Lower lobe of right lung (tissue), 2 donors: ENCODE measurements at places on chromosomes 3 and 15. TPM values are rescaled to one million over a fixed set of nuclear protein-coding genes. Genes with fewer than 3 reads are reported as not detected.

DNA sequence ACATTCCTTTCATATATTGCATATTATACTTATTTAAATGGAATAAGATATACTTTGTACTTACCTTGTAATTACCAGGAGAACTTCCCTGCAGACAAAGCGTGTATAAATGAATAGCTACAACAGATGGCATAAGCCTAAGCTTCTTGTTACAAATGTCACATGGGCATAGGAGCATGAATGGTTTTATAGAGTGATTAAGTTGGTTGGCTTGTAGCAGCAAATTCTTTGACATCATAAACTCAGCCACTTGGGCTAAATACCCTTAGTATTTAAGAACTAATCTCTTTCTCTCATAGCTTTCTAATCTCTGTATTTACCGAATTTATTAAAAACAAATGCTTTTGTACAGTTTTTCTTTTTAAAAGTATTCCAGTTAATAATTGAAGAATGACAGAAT is at the start of gene UBAP1L:
UBAP1L (minus strand) TSS at position 115 of the 400 bp plus-strand sequence. CDS start 8,985 bp downstream, outside the sequence.
- no peak for DNase-seq

DNA sequence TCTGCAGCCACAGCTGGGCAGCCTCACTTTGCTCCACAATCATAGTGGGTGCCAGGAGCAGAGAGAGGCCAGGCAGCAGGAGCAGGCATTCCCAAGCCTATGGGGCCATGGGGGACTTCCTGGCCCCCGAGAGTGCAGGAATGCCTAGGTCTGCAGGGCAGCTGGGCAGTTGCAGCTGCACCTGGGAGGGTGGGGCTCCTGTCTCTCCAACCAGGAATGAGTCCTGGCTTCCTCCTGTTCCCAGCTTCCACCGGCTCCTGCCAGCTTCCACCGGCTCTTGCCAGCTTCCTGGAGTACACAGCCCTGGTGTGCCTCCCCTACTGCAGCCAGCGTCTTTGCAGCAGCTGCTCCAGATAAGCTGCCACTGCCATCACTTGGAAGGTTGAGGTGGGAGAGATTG is 86.3 kb upstream of the CDV3 start:
- no peak for DNase-seq

DNA sequence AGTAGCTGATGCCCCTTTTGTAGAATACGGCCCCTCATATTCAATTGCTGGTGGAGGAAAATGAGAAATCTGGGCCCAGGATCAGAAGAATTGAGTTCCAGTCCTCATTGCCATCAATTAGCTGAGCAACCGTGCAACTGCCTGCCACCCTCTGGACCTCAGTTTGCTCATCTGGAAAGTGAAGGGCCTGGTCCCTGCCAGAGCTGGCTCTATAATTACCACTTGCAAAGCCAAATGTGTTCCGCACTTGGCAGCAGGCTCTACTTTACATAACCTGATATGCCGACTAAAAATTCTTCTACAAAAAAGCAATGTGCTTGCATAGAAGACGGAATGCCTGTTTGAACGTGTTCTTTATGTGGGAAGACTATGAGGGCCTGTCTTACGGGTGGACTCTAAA is 8.6 kb upstream of the ITGB5 start:
- no peak for DNase-seq

The RBMS3 gene
- total RNA-seq, result 58.5 TPM

DNA sequence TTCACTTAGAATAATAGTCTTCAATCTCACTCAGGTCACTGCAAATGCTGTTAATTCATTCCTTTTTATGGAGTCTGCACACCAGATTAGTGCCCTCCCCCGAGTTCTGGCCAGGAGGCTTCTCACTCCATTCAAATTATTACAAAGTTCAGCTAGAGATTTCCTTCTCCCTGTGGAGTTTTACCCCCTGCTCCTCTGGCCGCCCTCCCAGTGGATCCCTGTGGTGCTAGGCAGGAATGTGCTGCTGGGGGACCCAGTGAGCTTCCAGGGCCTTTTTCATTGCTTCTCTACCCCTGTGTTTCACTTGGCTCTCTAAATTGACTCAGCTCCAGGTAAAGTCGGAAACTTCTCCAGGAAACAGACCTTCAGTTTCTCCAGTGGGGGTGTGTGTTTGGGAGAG is 42.7 kb upstream of the CD200R1L start:
- DNase-seq, result no peak

The PCOLCE2 gene
- total RNA-seq, result 41.0 TPM

DNA sequence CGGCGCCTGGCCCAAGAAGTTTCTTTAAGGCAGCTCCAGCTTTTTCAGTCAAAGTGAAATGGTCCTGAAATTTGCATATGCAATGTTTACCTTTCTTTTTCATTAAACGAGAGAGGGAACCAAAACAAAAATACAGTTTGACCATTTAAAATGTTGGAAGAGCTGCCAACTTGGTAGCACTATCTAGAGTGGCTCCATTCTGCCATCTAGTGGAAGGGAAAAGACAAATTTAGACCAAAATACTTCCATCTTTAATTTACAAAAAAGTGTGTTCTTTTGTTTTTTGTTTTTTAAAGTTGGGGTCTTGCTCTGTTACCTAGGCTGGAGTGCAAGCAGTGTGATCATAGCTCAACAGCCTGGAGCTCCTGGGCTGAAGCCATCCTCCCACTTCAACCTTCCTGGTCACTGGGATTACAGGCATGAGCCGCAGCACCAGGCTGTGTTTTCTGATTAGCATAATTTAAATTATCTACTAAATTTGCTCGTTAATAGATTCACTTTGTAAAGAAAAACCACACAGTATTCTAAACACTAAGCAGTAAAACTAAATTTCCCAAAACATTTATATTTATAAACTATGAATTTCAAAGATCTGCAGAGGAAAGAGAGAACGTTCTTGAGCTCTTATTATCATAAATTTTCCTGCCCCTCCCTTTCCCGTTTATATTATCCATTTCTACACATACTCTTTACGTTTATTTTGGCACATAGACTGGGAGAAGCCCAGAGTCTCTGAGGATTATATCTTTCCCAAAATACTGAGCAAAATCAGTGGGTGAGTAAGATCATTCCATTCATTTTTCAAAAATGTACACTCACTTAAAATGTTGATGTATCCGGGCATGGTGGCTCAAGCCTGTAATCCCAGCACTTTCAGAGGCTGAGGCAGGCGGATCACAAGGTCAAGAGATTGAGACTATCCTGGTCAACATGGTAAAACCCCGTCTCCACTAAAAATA is 15.4 kb upstream of the RFC4 start:
- DNase-seq, result no peak

- no peak for DNase-seq
These were observed 200.1 kb upstream of the GAP43 start for GRCh38 chr3:115423170-115423569.

The PATL2 gene
- total RNA-seq, result 4.5 TPM

DNA sequence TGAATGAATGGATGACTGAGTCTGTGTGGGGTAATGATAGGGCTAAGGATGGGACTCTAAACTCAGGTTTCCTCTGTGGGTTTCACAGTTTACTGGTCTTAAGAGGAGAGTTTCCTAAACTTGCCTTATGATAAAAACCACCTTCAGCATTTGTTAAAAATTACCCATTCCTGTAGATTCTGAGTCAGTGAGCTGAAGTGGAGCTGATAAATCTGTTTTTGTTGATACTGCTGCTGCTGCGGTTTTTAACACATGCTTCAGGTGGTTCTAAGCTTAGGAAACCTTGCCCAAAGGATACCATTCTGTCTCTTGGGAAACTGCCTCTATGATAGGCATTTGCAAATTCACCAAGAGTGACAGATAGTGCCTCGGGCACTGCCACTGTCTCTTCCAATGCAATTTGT is 52.6 kb downstream of the MECOM start:
- no peak for DNase-seq

The EOMES gene
- total RNA-seq, result 1.9 TPM

GRCh38 chr3:167166594-167167253 is 213.4 kb downstream of the ZBBX start:
- no peak for DNase-seq

GRCh38 chr15:67745073-67746006 is 80.0 kb upstream of the SKOR1 start:
- DNase-seq, result no peak

- DNase-seq, result no peak
These were observed 87.4 kb upstream of the CCNL1 start for GRCh38 chr3:157247391-157247790.

DNA sequence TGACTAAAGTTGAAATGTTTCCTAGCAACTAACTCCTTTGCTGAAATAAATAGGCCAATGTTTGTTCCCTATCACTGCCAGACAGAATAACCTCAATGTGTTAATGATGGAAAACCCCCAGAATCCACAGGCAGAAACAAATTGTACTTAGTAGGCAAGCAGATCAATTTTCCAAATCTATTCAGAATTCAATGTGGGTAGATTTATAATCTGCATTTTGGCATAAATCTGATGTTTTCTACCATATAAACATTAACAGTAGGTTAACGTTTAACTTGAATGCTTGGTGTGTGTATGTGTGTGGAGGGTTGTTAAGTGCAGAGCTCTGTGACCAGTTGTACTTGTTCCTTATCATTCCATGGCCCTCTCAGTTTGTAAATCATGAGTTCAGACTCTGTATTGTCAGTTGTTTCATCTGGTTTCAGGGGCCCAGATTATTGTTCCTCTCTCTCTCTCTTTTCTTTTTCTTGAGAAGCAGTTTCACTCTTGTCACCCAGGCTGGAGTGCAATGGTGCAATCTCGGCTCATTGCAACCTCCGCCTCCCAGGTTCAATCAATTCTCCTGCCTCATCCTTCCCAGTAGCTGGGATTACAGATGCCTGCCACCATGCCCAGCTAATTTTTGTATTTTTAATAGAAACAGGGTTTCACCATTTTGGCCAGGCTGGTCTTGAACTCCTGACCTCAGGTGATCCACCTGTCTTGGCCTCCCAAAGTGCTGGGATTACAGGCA is 32.8 kb downstream of the PLSCR1 start:
- no peak for DNase-seq

The AZI2 gene
- 109 TPM for total RNA-seq

The CTXN2 gene
- total RNA-seq, result not detected

- DNase-seq, result no peak
These were observed 51.8 kb downstream of the GRAMD1C start for GRCh38 chr3:113890256-113890900.

- no peak for DNase-seq
These were observed 5.8 kb downstream of the ANO10 start for GRCh38 chr3:43616034-43616433.
